ENCODE measurements at places on chromosomes 11 and 22. TPM values are rescaled to one million over a fixed set of nuclear protein-coding genes. Genes with fewer than 3 reads are reported as not detected.
A peak's percentile ranks its signal among the peaks of the same experiment; 100 is the strongest.

DNA sequence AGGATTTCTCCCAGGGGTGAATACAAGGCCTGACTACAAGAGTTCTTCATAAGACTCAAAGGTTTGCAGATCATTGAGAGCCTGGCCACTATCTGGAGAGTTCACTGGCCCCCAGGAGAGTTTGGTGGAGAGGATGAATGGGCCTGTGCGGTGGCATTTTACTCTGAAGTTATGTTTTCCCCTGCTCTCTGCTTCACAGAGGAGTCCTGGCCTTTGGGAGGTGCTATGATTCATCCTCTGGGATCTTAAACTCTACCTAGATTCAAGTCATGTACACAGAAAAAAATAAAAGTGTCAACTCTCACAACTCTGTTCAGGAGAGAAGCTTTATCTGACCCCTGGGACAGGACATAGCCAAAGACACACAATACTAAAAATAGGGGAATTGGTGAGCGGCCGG lies 159.1 kb upstream of the CARD18 start:
- H3K4me1 ChIP-seq: no peaks in the 10 kb centered on the region
- H3K4me3 ChIP-seq: no peak overlapping the region
- no peak for DNase-seq
- H3K36me3 ChIP-seq: no peaks in the 10 kb centered on the region
- H3K27me3 ChIP-seq: no peaks in the 10 kb centered on the region

MPPED2 gene
- 11.5 TPM for total RNA-seq

MAP6 gene
- total RNA-seq: 11.4 TPM

- no peak overlapping the region for H3K27ac ChIP-seq
- H3K36me3 ChIP-seq: peaks cover 11% of the 10 kb centered on the region
- H3K4me3 ChIP-seq: no peak overlapping the region
- DNase-seq: no peak
- peaks cover 18% of the 10 kb centered on the region for H3K4me1 ChIP-seq
- H3K27me3 ChIP-seq: no peaks in the 10 kb centered on the region
These were observed 55.4 kb downstream of the HSD17B12 start for GRCh38 chr11:43735961-43736360.

DNA sequence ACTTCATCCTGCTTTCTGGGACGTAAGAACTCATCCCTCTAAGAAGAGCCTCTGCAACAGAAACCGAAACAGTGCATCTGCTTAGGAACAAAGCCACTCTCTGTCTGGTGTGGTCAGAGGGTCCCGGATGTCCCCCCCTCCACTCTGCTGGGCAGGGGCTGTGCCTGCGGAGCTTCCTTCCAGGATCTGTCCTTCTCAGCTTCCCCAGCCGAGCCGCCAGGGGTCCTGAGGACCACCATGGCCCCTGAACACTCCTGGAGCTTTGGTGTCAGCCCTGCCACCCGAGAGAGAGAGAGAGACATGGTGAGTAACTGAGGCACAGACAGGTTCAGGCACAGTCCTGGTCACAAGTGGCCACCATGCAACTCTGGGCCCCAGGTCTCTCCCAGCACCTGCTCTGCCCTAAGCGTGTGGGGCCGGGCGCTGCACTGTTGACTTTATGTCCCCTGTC lies 24.4 kb upstream of the MGAT3 start:
- peak overlapping the region; percentile 78 for H3K27ac ChIP-seq
- DNase-seq: no peak
- H3K4me3 ChIP-seq: no peak overlapping the region

NPAS4 gene
- not detected for total RNA-seq

DNA sequence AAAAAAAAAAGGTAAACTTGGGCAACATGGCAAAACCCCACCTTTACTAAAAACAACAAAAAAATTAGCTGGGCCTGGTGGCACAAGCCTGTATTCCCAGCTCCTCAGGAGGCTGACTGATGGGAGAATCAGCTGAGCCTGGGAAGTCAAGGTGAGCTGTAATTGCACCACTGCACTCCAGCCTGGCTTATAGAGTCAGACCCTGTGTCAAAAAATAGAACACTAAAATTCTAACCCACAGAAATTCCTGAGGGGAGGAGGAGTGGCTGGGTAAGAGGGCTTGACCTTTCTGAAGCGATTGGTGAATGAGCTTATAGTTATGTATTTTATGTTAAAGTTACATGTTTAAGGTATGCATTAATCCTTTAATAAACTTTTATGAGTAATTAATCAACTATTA lies 53.3 kb downstream of the FAT3 start:
- no peaks in the 10 kb centered on the region for H3K27me3 ChIP-seq
- no peak for DNase-seq
- H3K36me3 ChIP-seq: no peaks in the 10 kb centered on the region
- H3K27ac ChIP-seq: no peak overlapping the region
- no peaks in the 10 kb centered on the region for H3K4me1 ChIP-seq

DNA sequence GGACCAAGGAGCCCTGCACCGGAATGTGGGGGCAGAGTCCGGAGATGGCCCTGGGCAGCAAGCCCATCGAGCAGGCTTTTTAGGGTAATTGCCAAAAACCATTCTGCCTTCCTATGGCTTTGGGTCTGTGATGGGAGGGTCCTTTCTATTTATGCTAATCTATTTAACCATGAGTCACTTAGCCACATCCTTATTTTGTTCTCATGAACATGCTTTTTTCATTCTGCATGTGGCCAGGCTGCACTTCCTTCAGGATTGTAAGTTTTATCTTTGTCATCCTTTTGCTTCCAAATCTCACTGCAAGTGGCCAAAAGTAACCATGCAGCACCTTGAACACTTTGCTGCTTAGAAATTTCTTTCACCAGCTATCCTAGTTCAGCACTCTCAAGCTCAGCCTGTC lies 88.3 kb downstream of the EFCAB6 start:
- H3K27me3 ChIP-seq: no peaks in the 10 kb centered on the region
- H3K27ac ChIP-seq: no peak overlapping the region
- no peaks in the 10 kb centered on the region for H3K36me3 ChIP-seq

GRCh38 chr11:2526808-2527381 lies 82.1 kb downstream of the KCNQ1 start:
- no peak overlapping the region for H3K4me3 ChIP-seq
- peaks cover 14% of the 10 kb centered on the region for H3K4me1 ChIP-seq
- H3K27ac ChIP-seq: no peak overlapping the region
- no peaks in the 10 kb centered on the region for H3K27me3 ChIP-seq

Data from tibial nerve (tissue), 4 donors.